ENCODE measurements at places on chromosomes 13 and 19.

DNA sequence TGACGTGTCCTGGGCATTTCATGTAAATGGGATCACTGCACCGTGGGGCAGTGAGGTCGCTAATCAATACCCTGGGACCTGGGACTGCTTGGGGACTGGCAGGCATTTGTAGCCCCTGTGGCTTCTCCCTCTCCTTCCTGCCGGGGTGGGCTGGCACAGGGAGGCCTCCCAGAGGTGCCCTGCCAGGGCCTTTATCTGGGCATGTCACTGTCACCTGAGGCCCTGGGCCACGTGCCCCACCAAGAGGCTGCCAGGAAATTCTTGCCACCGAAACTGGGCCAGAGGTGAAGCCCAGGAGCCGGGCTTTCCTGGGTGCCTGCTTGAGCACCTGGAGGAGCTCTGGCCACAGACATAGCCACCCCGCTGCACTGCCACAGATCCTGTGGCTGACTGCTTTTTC, 1.8 kb upstream of the NMRK2 start:
- DNase-seq = no peak

GRCh38 chr13:98782654-98783053, 30.2 kb upstream of the SLC15A1 start:
- DNase-seq = no peak

- DNase-seq = no peak
Measured at GRCh38 chr13:110254751-110255553, 52.0 kb downstream of the COL4A1 start.

GRCh38 chr19:3818918-3819317, 32.7 kb upstream of the MATK start:
- DNase-seq = no peak

DNA sequence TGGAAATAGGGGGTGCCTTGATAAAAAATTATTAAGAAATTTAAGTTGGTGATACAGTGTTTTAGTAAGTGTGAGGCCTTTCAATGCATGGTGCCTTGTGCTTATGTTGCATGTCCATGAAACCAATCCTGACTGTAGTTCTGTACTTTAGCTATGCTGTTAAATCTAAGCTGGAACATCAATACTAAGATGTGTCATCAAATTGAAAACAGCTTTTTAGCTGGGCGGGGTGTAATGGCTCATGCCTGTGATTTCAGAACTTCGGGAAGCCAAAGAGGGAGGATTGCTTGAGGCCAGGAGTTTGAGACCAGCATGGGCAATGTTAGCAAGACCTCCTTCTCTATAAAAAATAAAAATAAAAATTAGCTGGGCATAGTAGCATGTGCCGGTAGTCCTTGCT, 930.3 kb upstream of the PCDH9 start:
- DNase-seq = no peak
